ENCODE measurements at places on chromosomes 12 and 14.
A peak's percentile ranks its signal among the peaks of the same experiment; 100 is the strongest.

GRCh38 chr14:90111895-90112534, 50.2 kb downstream of the KCNK13 start:
- DNase-seq = no peak

GRCh38 chr12:16258963-16259362, 18.5 kb downstream of the SLC15A5 start:
- no peak for DNase-seq

- no peak for DNase-seq
Observed at GRCh38 chr12:70354787-70355186, 11.3 kb upstream of the KCNMB4 start.

GRCh38 chr14:52150162-52150561, 81.3 kb upstream of the NID2 start:
- no peak for DNase-seq

DNA sequence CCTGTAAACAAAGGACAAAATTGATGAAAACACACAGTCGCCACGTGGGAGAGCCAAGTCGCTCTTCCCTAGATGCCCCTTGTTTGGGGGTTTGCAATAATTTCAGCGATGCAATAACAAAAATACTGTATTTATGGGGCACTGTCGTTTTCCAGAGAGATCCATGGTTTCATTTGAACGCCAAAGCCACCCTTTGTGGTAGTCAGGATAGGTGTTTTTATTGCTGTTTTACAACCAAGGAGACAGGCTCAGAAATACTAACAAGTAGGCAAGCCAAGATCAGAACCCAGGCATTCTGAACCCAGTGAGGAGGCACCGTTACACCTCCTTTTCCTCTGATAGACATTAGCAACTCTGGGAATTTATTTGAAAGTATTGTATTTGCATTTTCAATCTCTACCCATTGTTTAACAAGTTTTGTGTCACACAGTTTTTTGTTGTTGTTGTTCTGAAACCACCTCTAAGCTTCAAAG, 831 bp upstream of the BTBD7 start:
- no peak for DNase-seq

DNA sequence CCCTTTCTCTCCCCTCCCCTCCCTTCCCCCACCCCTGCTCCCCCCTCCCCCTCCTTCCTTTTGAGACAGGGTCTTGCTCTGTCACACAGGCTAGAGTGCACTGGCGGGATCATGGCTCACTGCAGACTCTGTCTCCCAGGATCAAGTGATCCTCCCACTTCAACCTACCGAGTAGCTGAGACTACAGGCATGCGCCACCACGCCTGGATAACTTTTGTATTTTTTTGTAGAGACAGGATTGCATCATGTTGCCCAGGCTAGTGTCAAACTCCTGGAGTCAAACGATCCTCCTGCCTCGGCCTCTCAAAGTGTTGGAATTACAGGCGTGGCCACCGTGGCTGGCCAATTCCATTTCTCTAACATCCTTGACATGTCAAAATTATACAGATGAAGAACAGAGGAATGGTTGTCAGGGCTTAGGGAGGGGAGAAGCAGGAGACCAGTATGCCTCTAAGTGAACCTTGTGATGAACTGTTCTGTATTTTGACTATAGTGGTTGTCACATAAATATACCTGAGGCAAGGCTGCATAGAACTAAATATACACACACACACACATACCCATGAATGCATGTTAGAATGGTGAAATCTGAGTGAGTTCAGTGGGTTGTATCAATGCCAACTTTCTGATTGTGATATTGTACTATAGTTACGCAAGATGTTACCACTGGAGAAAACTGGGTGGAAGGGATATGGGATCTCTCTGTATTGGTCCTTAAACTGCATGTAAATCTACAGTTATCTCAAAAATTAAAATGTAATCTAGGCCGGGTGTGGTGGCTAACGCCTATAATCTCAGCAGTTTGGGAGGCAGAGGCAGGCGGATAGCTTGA, 3.6 kb upstream of the CFAP73 start:
- peak; percentile 70 for DNase-seq

GRCh38 chr12:56529656-56530055, 8.0 kb downstream of the RBMS2 start:
- no peak for DNase-seq

DNA sequence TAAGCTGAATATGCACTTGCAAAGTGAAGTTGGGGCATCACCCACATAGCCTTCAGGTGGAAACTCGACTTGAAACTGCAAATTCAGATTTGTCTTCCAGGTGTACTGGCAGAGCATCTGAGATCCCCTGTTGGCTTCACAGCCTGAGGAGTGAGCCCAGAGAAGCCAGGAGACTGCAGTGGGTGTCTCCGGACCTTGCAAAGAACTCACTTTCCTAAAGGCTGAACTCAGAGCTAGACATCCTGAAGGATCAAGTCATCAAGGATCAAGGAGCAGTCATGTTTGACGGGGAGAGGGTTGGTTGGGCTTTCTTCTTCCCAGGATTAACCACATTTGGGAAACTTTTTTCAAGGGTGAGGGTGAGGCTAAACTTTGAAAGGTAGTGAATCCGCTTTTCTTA, 9.1 kb upstream of the HOXC13 start:
- no peak for DNase-seq

- no peak for DNase-seq
Observed at GRCh38 chr12:27967551-27968054, 4.9 kb downstream of the PTHLH start.
